NAMALWA (cell line): ENCODE measurements at places on chromosomes 7 and 10.

DNA sequence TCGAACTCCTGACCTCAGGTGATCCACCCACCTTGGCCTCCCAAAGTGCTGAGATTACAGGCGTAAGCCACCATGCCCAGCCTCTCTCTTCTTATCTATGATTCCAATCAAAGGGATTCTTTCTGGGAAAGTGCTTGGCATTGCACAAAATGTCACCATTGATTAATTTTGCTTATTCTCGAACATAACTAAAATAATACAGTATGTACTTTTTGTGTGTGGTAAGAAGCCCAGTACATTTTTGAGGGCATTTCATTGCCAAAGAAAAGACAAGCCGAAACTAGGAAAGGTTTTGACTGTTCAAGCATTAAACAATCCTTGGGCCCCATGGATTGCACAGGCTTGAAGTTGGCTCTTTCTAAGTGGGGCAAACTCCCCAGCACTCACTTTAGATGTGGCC is 18.3 kb upstream of the CACUL1 start:
- no peak for DNase-seq

- DNase-seq: peak; percentile 29
Observed at GRCh38 chr7:95608359-95609173, 12.2 kb upstream of the PDK4 start.

DNA sequence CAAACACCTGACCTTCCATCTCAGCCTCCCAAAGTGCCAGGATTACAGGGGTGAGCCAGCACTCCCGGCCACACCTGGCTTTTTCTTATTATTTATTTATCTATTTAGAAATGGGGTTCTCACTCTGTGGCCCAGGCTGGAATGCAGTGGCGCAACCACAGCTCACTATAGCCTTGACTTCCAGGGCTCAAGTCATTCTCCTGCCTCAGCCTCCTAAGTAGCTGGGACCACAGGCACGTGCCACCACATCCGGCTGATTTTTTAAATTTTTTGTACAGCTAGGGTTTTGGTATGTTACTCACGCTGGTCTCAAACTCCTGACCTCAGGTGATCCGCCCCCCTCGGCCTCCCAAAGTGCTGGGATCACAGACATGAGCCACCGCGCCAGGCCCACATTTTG is 56.9 kb upstream of the MYL10 start:
- no peak for DNase-seq

DNA sequence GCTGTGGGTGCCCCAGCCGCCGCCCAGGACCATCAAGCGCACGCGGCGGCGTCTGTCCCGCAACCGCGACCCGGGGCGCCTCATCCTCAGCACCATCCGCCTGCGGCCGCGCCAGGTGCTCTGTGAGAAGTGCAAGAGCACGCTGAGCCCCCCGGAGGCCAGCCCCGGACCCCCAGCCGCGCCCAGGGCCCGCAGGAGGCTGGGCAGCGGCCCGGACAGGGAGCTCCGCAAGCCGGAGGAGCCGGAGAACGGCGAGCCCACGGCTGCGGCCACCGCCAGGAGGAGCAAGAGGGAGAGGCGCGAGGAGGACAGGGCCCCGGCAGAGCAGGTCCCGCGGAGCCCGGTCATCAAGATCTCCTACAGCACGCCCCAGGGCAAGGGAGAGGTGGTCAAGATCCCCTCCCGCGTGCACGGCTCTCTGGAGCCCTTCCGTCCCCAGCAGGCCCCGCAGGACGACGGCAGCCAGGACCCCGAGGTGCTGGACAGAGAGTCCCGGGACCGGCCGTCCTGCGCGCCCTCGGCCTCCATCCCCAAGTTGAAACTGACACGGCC is 8.0 kb downstream of the PWWP2B start:
- DNase-seq: no peak

GRCh38 chr10:6713716-6714115 is 133.6 kb upstream of the PRKCQ start:
- DNase-seq: no peak

DNA sequence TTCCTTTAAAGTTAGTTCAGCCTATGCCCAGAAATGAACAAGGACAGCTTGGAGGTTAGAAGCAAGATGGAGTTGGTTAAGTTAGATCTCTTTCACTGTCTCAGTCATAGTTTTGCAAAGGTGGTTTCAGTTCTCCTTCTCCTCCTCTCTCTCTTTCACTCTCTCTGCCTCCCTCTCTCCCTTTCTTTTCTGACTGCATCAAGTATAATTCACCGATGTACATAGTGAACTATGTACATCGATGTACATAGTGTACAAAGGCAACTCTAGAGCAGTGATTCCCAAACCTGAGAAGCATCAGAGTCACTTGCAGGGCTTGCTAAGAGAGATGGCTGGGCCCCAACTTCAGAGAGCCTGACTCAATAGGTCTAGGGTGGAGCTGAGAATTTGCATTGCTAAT is 1259.7 kb downstream of the TYW1 start:
- no peak for DNase-seq

DNA sequence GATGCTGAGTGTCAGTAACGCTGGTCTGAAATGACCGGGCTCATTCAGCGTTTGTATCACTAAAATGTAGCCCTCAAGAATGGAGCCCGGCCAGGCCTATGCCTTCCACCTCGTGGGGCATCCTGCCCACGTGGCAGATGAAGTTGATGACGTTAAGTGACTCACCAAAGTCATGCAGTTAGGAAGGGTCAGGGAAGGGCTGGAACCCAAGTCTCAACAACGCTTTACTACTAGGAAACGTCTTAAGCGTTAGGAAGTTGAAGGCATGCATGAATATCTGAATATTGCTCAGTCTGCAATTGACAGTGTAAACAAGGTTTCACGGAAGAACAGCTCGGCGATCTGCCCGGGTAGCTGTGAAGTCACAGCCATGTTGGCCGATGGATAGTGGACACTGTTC is 14.0 kb upstream of the UBE3C start:
- DNase-seq: no peak

GRCh38 chr10:127527891-127528290 is 21.2 kb upstream of the NPS start:
- no peak for DNase-seq

GRCh38 chr10:108392286-108392685 is 1227.8 kb upstream of the SORCS1 start:
- DNase-seq: no peak

- DNase-seq: peak; percentile 91
Observed at GRCh38 chr10:102399217-102400021, 3.9 kb downstream of the NFKB2 start.

- DNase-seq: no peak
Observed at GRCh38 chr10:51244748-51245490, 170.6 kb downstream of the PRKG1 start.

DNA sequence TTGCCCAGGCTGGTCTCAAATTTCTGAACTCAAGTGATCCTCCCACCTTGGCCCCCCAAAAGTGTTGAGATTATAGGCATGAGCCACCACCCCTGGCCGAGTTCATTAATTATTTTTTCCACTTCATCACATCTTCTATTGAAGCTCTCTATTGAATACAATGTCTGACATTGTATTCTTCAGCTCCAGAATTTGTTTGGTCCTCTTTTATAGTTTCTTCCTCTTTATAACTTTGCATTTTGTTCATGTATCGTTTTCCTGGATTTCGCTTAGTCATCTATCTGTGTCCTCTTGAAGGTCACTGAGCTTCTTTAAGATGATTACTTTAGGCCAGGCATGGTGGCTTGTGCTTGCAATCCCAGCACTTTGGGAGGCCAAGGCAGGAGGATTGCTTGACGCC is 30.2 kb downstream of the NOM1 start:
- DNase-seq: no peak

- DNase-seq: no peak
Observed at GRCh38 chr10:132237871-132238270, 51.1 kb downstream of the DPYSL4 start.

DNA sequence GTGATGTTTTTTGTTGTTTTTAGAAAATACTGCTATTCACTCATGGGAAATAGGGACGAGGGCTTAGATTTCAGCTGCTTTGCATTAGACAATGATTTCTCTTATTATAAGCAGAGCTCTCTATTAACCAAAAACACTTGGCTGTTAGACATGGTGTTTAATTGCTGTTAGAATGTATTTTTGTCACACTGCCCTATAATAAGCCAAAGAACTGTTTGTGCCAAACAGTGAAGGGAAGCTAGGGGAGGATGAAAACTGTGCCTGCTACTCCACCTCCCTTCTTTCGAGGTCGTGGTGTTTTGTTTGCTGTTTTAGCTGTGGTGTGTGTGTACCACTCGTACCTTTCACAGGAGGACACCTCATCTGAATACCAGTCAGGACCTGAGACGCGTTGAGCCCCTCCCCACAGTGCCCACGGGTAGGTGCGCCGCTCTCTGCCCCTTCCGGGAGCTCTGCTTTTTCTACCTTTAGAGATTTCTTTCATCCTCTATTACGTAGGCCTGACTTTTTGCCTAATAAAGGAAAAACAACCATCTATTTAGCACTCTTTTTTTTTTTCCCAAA is 57.9 kb downstream of the CUX1 start:
- no peak for DNase-seq

- DNase-seq: no peak
Observed at GRCh38 chr7:158945519-158945918, 89.2 kb downstream of the DYNC2I1 start.

GRCh38 chr10:85098835-85099521 is 770.6 kb downstream of the CCSER2 start:
- no peak for DNase-seq

- peak; percentile 22 for DNase-seq
Observed at GRCh38 chr7:12731214-12731656, 43.8 kb downstream of the ARL4A start.

- DNase-seq: no peak
Observed at GRCh38 chr10:44937196-44938005, 22.2 kb upstream of the RASSF4 start.

DNA sequence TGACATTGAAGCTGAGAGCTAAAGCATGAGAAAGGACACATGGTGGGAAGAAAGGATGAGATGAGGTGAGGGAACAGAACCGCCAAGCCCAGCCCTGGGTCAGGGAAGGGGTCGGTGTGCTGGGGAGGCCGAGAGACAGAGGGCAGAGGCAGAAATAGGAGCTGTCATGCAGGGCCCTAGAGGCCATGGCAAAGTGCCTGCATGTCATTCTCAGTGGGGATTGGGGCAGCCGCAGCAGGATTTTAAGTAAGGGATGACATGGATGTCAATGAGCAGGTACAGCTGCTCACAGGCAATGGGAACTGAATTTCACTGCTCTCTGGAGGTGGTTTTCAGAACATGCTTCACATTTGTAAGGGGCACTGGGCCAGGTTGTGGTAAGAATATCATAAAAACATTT is 227.4 kb downstream of the RAB11FIP2 start:
- no peak for DNase-seq

- DNase-seq: no peak
Observed at GRCh38 chr10:60958892-60959601, 15.1 kb upstream of the RHOBTB1 start.

GRCh38 chr10:63206576-63206975 is 73.4 kb downstream of the NRBF2 start:
- no peak for DNase-seq

DNA sequence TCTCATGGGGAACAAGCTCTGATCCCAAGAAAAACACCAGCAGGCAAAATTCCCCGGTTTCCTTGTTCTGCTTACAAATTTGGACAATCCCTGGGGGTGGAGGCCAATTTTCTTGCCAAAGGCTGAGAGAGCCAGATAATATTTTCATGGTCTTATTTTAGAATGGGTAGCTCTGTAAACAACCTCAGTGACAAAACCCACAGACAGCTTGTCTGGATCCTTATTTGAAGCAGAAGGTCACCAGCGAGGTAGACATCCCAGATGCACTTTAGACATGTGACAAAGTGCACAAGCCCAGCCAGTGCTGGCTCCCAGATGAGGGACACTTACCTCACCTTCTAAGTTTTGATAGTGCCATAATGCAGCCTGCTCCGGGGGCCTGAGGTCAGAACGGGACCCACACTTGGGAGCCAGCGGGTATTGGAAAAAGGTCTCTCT is 102.6 kb upstream of the DDC start:
- no peak for DNase-seq

DNA sequence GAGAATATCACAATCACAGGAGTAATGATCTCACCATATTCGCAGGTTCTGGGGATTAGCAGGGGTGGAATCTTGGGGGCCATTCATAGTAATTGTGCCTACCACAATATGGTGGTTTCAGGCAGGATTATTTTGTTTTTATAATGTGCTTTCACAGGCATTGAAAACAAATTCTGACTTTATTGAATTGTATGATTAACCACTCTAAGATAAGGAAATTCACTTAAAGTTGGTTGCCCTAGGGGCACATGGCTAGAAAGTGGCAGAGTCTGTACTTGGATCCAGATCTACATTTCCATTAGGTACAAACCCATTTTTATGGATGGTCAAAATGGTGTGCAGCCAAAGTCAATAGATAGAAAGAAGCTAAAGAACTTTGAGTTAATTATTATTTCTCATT is 1.7 kb downstream of the CROT start:
- DNase-seq: no peak

DNA sequence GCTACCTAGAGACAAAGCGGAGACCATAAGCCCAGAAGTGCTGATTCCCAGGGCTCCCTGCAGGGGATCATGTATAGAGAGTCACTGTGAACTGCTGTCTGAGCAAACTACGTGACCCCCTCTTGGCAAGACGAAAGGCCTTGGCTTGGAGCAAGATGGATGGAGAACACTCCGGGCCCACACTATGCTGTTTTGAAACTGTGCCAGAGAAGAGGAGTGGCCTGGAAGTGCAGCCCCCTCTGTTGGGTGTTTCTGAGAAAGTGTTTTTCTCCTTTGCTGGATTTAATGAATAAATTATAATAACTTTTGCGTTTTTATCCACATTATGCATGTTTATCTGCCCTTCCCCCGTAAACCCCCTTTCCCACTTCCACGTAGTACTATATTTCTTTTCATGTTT is 639.3 kb upstream of the GALNT17 start:
- no peak for DNase-seq

DNA sequence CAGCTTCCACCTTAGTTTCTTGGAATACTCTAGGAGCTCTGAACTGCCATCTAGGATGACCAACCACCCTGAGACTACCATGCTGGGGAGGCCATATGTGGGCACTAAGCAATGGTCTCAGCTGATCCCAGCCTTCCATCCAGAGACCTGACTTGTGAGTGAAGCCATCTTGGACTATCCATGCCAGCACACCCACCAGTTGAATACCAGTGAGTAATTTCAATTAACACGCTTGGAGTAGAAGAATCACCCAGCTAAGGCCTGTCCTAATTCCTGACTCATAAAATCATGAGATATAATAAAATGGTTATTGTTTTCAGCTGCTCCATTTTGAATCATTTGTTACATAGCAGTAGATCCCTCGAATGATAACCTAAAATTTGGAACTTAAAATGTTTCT is 5.2 kb upstream of the KIF5B start:
- DNase-seq: no peak

- DNase-seq: no peak
Observed at GRCh38 chr10:58896229-58896628, 280.2 kb upstream of the PHYHIPL start.

- no peak for DNase-seq
Observed at GRCh38 chr10:1208366-1209311, 152.5 kb downstream of the WDR37 start.

DNA sequence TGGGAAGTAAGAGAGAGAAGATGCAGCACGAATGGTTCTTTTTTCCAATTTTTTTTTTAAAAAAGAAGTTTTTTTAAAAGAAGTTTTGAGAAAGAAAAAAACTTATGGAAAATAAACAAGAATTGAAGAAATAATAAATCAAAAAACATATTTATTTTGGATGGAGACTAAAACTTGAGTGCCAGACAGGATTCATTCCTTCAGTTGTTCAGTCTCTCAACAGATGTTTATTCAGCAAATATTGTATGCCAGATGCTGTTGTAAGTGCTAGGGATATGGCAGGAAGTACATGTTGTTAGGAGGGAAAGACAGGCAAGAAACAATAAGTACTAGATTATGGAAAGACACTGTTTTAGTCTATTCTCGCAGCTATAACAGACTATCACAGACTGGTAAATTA is 750.7 kb upstream of the PHF14 start:
- DNase-seq: no peak

- DNase-seq: no peak
Observed at GRCh38 chr7:87411186-87411585, 64.3 kb downstream of the ABCB4 start.
